ENCODE measurements at places on chromosomes 4 and X.

DNA sequence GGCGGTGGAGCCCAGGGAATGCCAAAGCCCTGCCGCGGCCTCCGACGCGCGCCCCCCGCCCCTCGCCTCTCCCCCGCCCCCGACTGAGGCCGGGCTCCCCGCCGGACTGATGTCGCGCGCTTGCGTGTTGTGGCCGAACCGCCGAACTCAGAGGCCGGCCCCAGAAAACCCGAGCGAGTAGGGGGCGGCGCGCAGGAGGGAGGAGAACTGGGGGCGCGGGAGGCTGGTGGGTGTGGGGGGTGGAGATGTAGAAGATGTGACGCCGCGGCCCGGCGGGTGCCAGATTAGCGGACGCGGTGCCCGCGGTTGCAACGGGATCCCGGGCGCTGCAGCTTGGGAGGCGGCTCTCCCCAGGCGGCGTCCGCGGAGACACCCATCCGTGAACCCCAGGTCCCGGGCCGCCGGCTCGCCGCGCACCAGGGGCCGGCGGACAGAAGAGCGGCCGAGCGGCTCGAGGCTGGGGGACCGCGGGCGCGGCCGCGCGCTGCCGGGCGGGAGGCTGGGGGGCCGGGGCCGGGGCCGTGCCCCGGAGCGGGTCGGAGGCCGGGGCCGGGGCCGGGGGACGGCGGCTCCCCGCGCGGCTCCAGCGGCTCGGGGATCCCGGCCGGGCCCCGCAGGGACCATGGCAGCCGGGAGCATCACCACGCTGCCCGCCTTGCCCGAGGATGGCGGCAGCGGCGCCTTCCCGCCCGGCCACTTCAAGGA lies at the start of gene FGF2:
Gene FGF2, plus strand, starts transcription at position 279 of the 705 bp plus-strand sequence. Its CDS starts 344 bp downstream, at position 623.
- no peak for DNase-seq

DNA sequence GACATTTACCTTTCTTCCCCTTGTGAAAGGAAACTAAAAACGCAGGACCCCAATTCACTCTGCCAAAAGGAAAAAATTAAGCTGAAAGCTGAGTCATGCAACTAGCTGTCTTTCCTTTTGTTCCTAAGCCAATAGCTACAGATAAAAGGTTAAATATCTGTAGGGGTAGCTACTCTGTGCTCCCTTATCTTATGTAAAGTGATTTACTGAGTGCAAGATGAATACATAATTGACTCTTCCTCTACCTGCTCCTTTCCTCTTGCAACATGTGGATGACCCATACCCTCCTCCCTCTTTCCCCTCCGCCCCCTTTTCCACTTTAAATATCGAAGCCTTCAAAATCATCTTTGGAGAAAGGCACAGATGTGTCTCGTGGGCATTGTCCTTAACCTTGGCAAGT lies 68.0 kb upstream of the ZNF157 start:
- no peak for DNase-seq

GRCh38 chr4:6560416-6561172 lies 14.4 kb upstream of the MAN2B2 start:
- DNase-seq: no peak

DNA sequence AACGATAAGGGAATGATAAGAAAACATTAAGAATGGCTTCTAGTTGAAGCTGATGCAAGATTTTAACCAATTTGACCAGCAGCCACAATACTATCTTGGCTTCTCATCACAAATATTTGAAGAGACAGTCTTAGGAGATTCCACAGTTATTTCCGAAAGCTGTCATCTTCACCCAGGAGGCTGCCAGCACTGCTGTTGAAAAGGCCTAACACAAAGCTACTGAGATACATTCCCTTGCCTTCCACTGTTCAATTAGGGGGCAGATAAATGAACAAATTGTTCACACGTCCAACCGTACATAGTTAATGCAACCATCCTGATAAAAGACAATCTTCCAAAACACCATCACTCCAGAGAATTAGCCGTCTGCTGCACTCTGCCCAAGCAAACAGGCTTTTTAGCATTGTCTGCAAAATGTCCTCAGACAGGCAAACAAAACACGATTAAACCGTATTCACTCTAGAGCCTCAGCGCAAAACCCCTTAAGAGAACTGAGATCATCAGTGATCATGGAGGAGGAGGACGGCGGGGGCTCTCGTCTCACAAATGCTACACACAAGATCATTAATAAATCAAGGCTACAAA lies 189.8 kb upstream of the PSAPL1 start:
- no peak for DNase-seq

GRCh38 chr4:73603271-73603710 lies 16.9 kb downstream of the RASSF6 start:
- no peak for DNase-seq

- DNase-seq: no peak
Observed at GRCh38 chr4:139973616-139974015, 180.4 kb downstream of the MAML3 start.

- DNase-seq: no peak
Observed at GRCh38 chr4:180485407-180485806, 1757.8 kb upstream of the TENM3 start.

DNA sequence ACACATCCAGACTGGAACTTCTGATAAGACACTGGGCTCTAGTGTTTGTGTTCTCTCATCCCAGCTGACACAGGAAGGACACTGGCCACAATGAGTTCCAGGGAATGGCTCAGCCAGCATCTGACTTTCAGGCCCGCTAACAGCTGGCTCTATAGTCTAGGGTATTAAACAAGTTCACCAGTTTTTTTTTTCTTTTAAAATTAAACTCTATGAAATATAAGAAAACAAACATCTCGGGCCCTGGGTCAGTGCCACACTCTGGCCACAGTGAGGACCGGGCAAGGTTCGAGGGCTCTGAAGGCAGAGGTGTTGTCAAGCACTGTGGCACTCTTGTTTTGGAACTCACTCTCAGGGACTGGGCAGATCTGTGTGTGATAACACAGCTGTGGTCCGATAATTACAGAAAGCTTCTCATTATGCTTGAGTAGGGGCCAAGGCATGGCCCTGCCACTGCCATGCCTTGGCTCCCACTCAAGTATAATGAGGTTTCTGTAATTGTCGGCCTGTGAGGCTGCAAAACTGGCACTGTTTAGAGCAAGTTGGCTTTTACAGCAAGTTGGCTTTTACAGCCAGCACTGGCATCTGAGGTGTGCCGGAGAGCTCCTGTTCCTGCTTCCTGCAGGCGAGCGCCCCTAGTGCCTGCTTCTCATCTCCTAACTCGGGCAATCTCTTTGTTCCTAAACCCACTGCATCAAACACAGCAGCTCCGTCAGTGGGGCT lies 62.8 kb downstream of the PPP1R2C start:
- DNase-seq: peak; percentile 27

GRCh38 chrX:151042842-151043241 lies 59.7 kb downstream of the HMGB3 start:
- DNase-seq: no peak

DNA sequence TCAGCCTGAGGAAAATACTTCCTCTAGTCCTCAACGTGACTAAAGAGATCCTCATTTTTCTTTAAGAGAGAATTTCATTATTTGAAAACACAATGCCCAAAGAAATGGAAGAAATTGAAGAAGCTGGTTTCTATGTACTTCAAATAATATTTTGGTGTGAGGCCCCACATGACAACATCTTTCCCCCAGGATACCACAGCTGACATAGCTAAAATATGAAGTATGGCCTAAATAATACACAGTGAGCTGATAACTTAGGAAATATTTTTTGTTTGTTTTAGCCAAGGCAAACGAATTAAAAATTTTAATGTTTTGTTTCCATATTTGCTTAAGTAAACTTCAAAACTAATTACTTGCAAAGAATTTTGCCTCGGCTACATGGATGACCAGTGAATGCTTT lies 149.2 kb downstream of the CBR4 start:
- no peak for DNase-seq
